ENCODE measurements at places on chromosomes 12 and 14. TPM values are rescaled to one million over a fixed set of nuclear protein-coding genes. Genes with fewer than 3 reads are reported as not detected.
A peak's percentile ranks its signal among the peaks of the same experiment; 100 is the strongest.

Gene RDH12
- not detected for total RNA-seq

Gene CDKL1
- total RNA-seq = 5.7 TPM

Gene ACOT6
- total RNA-seq = not detected

Gene KRT78
- not detected for total RNA-seq

Gene VWF
- 0.09 TPM for total RNA-seq

Gene TMTC2
- total RNA-seq = 1.9 TPM

Gene RIMBP2
- total RNA-seq = not detected

GRCh38 chr14:61503167-61503801, 181.9 kb downstream of the PRKCH start:
- H3K36me3 ChIP-seq = peaks cover 49% of the 10 kb centered on the region
- H3K27me3 ChIP-seq = no peaks in the 10 kb centered on the region
- peak overlapping the region; percentile 95 for H3K27ac ChIP-seq
- H3K4me3 ChIP-seq = peak overlapping the region; percentile 76
- peak; percentile 84 for DNase-seq

DNA sequence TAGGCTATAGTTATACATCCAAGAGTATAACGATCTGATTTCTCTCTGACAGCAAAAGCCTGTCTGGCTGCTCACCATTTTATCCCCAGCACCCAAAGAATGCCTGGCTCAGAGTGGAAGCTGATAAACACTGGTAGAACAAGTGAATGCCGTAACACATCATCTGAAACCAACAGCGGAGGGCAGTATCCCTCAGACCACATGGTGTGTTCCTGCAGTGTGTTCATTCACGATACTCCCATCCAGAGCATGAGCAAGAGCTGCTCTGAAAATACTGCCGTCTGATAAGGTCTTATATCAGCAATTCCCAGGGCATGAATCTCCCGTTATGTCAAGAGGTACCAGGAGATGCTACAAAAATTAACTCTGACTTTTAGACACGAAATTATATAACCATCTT, 95.9 kb downstream of the TTC7B start:
- H3K4me1 ChIP-seq = no peaks in the 10 kb centered on the region
- H3K27me3 ChIP-seq = peaks cover 3% of the 10 kb centered on the region
- H3K4me3 ChIP-seq = no peak overlapping the region
- no peak overlapping the region for H3K27ac ChIP-seq
- no peak for DNase-seq
- H3K36me3 ChIP-seq = no peaks in the 10 kb centered on the region

DNA sequence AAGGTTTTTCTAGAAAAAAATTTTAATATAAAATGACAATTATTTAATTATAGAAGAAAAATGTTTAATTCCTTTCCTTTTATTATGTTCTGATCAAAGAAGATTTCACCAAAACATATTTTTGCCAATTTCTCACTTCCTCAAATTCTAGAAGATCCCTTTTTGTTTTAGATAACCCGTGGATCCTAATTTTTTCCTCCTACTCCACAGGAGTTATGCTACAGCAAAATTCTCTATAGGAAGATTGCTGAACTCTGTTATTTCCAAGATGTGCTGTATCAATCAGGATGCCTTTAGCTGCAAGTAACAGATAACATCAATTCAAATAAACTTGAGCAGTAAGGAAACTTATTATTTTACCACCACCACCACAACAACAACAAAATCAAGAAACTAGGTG, 3.8 kb upstream of the SNX6 start:
- H3K27ac ChIP-seq = no peak overlapping the region
- H3K4me1 ChIP-seq = peaks cover 11% of the 10 kb centered on the region
- peaks cover 14% of the 10 kb centered on the region for H3K27me3 ChIP-seq
- DNase-seq = no peak
- no peak overlapping the region for H3K4me3 ChIP-seq
- peaks cover 2% of the 10 kb centered on the region for H3K36me3 ChIP-seq

DNA sequence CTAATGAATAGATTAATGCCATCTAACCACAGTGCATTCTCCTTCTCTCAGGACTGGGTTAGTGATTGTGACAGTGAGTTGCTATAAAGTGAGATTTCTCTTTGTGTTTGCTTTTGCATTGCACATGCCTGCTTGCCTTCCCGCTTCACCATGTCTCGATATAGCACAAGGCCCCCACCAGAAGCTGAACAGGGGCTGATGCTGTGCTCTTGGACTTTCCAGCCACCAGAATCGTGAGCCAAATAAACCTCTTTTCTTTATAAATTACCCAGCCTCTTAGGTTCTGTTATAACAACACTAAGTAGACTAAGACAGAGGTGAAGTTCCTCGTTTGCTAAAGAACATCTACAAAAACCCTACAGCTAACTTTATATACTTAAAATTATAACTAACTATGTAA, 173.0 kb downstream of the KIF26A start:
- H3K4me3 ChIP-seq = no peak overlapping the region
- no peak overlapping the region for H3K27ac ChIP-seq
- H3K4me1 ChIP-seq = no peaks in the 10 kb centered on the region

DNA sequence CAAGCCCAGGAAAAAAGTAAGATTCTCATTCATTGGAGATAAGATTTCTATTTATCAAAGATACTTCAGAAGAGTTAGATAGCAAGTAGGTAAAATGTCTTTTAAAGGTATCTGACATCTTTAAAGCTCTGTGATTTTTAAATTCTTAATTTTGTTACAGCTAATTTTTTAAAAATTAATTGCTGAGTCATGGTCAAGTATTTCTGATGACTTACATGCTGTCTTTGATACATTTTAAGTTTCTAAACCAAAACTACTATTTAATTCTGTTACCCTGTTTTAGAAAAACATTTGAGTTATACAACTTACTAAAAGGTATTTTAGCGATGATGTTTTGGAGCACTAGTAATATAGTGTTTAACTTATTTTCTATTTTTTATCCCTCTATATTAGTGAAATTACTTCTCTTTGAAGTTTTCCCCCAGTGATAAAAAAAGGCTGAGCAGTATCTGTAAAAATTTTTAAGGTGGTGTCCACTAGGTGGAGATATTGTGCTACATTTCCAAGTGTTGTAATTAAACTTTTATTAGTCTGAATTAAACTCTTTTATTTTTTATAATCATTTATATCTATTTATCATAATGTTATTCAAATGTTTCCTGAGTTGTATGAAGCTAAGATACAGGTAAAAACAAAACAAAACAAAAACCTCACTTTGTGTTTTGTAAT, 11.5 kb downstream of the ALG10 start:
- H3K4me1 ChIP-seq = no peaks in the 10 kb centered on the region
- H3K4me3 ChIP-seq = no peak overlapping the region
- no peak for DNase-seq
- H3K27me3 ChIP-seq = no peaks in the 10 kb centered on the region
- H3K27ac ChIP-seq = no peak overlapping the region

- H3K36me3 ChIP-seq = no peaks in the 10 kb centered on the region
- peaks cover 42% of the 10 kb centered on the region for H3K27me3 ChIP-seq
- no peak overlapping the region for H3K27ac ChIP-seq
- H3K4me3 ChIP-seq = no peak overlapping the region
- H3K4me1 ChIP-seq = peaks cover 14% of the 10 kb centered on the region
These were observed 2.8 kb upstream of the EML1 start for GRCh38 chr14:99790201-99790977.

DNA sequence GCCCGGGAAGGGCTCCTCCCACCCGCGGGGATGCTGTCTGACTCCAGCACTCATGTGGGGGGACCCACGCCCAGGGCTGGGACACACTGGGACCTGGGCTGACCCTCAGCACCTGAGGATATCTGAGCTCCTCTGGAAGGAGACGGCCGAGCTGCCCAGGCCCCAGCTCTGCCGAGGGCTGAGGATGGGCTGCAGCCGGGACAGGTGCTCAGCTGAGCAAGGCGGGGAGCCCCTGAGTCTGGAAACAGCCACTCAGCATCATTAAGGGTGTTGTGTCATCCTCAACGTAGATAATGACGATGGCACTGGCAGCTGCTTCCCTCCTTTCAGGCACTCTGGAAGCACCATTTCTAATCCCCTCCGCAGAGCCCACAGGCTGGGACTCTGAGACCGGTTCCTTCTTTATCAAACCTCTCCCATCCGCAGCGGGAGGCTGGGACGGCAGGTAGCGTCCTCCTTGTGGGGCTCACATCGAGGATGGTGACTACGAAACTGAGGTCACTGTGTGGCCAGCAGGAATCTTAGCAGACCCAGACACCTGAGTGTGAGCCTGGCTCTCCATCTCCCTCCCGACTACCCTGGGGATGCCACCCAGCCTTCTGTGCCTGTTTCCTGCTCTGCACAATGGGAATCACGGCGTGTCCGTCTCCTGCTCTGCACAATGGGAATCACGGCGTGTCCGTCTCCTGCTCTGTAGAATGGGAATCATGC, 26.7 kb upstream of the SFSWAP start:
- no peak overlapping the region for H3K4me3 ChIP-seq
- peaks cover 3% of the 10 kb centered on the region for H3K27me3 ChIP-seq
- no peaks in the 10 kb centered on the region for H3K36me3 ChIP-seq
- DNase-seq = no peak
- no peak overlapping the region for H3K27ac ChIP-seq

DNA sequence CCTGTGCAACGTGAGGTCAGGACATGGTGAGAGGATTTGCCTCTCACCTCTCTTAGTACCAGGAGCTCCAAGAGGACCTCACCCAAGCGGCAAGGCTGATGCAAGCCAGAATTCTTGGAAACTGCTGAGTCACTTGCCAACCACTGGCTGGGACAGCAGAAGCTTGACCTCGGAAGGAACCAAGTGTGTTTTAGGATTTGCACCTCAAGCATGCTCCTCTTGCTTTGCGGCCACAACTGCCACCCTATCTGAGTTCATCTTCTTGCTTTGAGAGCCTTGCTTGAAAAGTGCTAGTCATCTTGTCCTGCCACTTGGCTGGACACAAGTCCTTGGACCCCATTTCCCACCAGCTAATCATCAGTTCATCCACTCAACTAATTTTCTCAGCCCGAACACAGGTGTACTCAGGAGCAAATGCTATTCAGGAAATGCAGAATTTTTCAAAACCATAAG, 195.8 kb downstream of the SLC25A21 start:
- no peaks in the 10 kb centered on the region for H3K27me3 ChIP-seq
- DNase-seq = no peak
- no peak overlapping the region for H3K4me3 ChIP-seq
- no peaks in the 10 kb centered on the region for H3K36me3 ChIP-seq
- no peaks in the 10 kb centered on the region for H3K4me1 ChIP-seq
- no peak overlapping the region for H3K27ac ChIP-seq

GRCh38 chr14:98182393-98183055, 1089.5 kb downstream of the BCL11B start:
- peak overlapping the region; percentile 72 for H3K4me3 ChIP-seq
- DNase-seq = peak; percentile 73
- peaks cover 82% of the 10 kb centered on the region for H3K4me1 ChIP-seq
- no peaks in the 10 kb centered on the region for H3K27me3 ChIP-seq

DNA sequence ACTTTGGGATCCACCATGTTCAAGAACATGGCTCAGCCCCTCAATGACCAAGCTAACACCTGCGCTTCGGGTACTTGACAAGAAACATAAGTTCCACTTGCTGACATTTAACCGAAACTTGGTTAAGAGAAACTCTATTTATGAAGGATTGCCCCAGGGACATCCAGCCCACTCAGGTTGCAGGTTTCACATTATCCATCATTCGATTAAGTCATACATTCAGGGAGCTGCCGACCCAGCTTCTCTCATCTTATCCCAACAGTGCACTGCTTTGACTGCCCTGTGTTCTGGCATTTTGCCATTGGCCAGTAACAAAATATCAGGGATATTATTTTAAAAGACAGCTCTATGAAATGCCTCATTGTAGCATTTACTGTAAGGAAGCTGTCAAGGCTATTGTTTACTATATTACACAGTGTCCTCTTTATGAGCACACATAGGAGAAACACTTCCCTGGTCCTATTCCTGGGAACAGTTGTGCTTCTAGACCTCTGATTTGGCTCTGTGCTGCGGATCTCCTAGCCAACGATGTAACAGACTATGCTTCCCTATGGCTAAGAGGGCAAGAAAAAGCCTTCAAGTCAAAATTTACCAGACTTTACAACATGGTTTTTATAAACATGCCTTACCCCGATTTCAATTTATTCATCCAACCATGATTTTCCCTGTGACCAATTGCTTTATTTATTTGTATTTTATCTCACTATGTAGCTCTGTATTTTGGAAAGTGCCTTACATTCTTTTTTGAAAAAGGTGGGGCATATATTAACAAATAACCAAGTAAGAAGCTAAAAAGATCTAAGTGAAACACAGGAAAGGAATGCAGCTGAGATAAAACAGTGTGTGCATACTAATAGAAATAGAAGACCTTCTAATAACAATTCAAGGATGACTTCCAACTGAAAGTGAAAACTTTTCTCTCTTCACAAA, 109.3 kb downstream of the ITPR2 start:
- DNase-seq = no peak
- no peak overlapping the region for H3K4me3 ChIP-seq
- H3K27ac ChIP-seq = no peak overlapping the region
- no peaks in the 10 kb centered on the region for H3K27me3 ChIP-seq
- H3K36me3 ChIP-seq = peaks cover 12% of the 10 kb centered on the region

DNA sequence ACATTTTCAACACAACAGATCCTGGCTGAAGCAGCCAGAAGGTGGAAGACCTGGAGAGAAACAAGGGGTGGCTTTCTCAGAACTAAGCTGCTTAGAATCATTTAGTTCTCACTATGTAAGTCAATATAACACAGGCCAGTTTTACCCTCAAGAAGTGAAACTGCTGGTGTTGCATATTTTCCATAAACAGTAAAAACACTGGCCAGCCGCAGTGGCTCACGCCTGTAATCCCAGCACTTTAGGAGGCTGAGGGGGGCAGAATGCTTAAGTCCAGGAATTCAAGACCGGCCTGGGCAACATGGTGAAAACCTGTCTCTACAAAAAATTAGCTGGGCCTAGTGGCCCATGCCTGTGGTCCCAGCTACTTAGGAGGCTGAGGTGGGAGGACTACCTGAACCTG, 11.6 kb downstream of the STX2 start:
- H3K4me3 ChIP-seq = no peak overlapping the region
- no peak overlapping the region for H3K27ac ChIP-seq
- DNase-seq = no peak
- peaks cover 12% of the 10 kb centered on the region for H3K4me1 ChIP-seq
- H3K27me3 ChIP-seq = no peaks in the 10 kb centered on the region

DNA sequence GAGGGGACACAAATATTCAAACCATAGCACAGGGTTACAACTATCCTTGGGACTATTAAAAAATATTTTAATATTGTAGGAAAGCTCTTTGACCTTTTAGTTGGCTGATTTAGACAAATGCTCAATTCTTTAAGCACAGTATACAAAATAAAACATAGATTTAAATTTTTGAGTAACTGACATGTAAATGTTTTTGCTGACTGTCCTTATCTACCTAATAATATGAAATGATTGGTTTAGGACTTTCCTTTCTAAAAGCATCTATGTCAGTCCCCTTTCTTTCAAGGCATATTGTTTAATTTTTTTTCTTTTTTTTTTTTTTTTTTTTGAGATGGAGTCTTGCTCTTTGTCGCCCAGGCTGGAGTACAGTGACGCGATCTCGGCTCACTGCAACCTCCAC, 16.5 kb upstream of the OR6J1 start:
- H3K27ac ChIP-seq = no peak overlapping the region
- no peak overlapping the region for H3K4me3 ChIP-seq
- no peaks in the 10 kb centered on the region for H3K36me3 ChIP-seq
- no peak for DNase-seq
- peaks cover 3% of the 10 kb centered on the region for H3K4me1 ChIP-seq
